Panc1 (cell line): ENCODE measurements at places on chromosomes 1 and 21. TPM values are rescaled to one million over a fixed set of nuclear protein-coding genes. Genes with fewer than 3 reads are reported as not detected.

Gene PTPN22
- not detected for total RNA-seq

DNA sequence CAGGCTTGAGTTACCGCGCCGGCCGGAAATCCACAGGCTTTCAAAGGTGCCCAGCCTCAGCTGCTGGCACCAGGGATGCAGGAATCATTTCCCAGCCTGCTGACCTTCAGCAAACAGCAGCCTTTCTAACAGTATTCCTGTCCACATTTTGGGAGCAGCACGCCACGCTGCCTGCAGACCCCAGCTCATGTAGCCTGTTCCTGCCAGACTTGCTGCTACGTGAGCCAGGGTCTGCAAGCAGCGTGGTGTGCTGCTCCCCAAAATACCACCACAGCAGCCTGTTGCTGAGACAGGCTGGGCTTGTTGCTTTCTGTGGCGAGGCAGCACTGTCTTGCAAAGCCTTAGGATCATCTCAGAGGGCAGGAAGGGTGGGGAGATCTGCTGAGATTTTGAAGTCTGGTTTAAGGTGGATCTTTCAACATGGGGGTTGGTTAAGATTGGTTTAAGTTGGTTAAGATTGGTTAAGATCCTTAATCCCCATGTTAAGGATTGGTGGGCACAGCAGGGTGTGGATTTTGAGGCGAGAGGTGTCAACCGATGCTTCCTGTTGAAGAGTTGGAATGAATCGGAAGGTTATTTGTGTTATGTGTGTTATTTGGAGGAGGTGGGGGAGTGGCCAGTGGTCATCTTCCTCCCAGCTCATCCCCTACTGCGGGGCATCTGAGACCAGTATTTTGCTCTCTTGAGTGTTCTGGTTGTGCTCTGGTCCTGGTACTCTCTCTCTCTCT lies 12.9 kb downstream of the FAAH start:
- H3K4me1 ChIP-seq, result peaks cover 1% of the 10 kb centered on the region; the same call in 1 of the 2 replicates
- no peaks in the 10 kb centered on the region for H3K36me3 ChIP-seq

DNA sequence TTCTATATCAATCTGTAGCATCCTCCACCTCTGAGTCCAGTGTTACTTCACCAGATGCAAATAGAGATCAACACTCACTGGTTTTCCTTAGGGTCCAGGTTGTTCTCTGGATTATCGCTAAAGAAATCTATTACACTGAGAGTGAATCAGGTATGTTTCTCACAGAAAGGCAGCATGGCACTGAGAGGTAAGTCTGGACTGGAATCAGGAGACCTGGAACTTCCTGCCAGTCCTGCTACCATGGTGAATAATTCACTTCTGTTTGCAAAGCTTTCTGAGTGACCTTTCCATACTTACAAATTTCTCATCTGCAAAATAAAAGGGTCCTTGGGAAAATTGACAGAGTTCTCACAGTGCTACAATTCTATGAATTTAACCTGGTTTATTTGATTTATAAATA lies 1583.3 kb downstream of the MRPL39 start:
- no peak overlapping the region for H3K4me3 ChIP-seq
- no peaks in the 10 kb centered on the region for H3K27me3 ChIP-seq
- DNase-seq, result no peak
- H3K4me1 ChIP-seq, result no peaks in the 10 kb centered on the region
- H3K27ac ChIP-seq, result no peak overlapping the region
- no peaks in the 10 kb centered on the region for H3K36me3 ChIP-seq

DNA sequence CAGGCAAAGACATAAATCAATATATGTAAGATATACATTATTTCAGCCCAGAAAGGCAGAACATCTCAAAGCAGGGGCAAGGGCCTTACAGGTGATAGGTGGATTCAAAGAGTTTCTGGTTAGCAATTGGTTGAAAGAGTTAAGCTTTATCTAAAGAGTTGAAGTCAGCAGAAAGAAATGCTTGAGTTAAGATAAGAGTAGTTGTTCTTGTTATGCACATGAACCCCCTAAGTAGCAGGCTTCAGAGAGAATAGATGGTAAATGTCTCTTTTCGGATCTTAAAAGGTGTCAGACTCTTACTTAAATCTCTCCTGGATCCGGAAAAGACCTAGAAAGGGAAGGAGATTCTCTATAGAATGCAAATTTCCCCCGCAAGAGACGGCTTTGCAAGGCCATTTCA lies 8.3 kb upstream of the ZBTB40 start:
- H3K4me3 ChIP-seq, result no peak overlapping the region
- H3K27ac ChIP-seq, result no peak overlapping the region
- H3K27me3 ChIP-seq, result no peaks in the 10 kb centered on the region
- H3K4me1 ChIP-seq, result peaks cover 14% of the 10 kb centered on the region
- H3K36me3 ChIP-seq, result no peaks in the 10 kb centered on the region

DNA sequence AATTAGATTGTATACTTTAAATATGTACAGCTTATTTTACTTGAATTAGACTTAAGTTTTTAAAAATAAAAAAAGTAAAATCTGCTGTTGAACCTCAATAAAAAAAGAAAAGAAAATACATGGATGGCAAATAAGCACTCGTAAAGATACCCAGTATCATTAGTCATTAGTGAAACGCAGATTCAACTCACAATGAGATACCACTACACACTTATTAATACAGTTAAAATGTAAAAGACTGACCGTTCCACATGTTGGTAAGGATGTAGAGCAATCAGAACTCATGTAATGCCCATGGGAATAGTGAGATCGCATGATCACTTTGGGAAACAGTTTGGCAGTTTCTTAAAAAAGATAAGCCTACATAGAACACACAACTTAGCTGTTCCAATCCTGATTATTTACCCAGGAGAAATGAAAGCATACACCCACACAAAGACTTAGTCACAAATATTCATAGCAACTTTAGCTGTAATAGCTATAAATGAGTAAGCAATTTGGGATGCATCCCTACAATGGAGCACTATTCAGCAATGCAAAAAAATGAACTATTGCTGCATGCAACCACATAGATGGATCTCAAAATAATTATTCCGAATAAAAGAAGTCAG lies 7.3 kb downstream of the SH2D1B start:
- H3K36me3 ChIP-seq, result no peaks in the 10 kb centered on the region
- DNase-seq, result no peak
- no peaks in the 10 kb centered on the region for H3K27me3 ChIP-seq
- H3K27ac ChIP-seq, result no peak overlapping the region
- H3K4me3 ChIP-seq, result no peak overlapping the region
- no peaks in the 10 kb centered on the region for H3K4me1 ChIP-seq
